CD4-positive, alpha-beta T cell treated with Interleukin-15 for 1 hour (primary cell): ENCODE measurements at places on chromosomes 7 and 10.

DNA sequence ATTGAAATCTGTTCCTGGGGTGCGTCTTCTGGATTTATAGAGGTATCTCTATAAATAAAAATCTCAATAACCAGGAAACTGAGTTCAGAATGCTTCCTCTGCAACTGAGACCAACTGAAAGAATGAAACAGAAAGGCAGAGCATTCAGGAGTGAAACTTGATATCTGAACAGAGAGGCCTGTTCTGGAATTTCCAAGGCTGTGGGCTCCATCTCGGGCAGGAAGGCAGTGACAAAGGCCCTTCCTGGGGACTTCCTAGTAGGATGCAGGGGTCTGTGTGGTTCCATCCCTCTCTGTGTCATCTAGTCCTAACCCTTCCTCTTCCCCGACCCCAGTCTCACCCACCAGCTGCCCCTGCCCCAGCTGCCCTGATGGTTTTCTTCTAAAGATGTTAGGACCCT, 52.0 kb downstream of the JCAD start:
- no peak for DNase-seq

GRCh38 chr7:108124820-108125219, 5.3 kb downstream of the LAMB4 start:
- no peak for DNase-seq

DNA sequence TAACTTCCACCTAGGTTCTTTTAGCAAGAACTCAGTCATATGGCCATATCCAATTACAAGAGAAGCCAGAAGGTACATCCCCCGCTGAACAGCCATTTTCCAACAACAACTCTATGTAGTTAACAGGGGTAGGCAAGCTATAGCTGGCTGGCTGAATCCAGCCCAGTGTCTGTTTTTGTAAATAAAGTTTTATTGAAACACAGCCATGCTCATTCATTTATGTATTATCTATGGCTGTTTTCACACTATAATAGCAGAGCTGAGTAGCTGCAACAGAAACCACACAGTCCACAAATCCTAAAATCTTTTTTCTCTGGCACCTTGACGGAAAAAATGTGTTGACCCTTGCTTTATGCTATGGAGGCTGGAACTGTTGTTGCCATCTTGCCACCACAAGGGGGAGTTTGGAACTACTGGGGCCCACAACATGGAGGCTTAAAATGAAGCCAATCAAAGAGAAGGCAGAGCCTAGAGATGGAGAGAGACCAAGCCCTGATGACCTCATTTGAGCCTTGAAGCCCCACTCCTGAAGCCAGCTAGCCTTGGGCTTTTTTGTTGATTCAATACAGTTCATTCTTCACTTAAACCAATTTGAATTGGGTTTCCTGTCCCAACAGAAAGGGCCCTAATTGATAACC, 33.3 kb upstream of the XPNPEP1 start:
- no peak for DNase-seq

DNA sequence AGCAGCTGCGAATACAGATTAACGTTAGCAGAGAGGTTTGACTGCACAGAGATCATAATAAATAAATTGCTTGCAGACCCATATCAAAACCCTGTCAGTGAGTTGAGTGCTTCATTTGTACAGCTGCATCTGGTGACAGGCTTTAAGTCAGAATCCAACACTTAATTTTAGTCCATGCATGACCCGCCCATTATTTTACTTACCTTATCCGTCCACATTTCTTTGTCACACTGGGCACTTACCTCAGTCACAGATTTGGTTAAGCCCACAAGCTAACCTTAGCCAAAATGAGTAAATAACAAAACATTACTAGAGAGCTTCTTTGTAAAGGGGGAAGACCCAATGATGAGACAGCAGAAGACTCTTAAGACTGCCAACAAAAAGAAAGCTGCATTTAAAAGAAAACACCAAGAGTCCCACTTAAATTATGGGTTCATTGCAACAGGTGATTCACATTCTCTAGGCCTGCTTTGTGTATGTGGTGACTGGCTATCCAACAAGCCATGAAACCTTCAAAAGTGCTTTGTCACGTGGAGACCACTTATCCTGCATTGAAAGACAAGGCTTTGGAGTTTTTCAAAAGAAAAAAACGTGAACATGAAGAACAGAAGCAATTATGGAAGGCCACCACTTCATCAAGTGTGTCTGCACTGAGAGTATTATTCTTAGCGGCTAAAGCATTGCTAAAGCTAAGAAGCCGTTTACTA, 32.2 kb downstream of the PHTF2 start:
- no peak for DNase-seq

DNA sequence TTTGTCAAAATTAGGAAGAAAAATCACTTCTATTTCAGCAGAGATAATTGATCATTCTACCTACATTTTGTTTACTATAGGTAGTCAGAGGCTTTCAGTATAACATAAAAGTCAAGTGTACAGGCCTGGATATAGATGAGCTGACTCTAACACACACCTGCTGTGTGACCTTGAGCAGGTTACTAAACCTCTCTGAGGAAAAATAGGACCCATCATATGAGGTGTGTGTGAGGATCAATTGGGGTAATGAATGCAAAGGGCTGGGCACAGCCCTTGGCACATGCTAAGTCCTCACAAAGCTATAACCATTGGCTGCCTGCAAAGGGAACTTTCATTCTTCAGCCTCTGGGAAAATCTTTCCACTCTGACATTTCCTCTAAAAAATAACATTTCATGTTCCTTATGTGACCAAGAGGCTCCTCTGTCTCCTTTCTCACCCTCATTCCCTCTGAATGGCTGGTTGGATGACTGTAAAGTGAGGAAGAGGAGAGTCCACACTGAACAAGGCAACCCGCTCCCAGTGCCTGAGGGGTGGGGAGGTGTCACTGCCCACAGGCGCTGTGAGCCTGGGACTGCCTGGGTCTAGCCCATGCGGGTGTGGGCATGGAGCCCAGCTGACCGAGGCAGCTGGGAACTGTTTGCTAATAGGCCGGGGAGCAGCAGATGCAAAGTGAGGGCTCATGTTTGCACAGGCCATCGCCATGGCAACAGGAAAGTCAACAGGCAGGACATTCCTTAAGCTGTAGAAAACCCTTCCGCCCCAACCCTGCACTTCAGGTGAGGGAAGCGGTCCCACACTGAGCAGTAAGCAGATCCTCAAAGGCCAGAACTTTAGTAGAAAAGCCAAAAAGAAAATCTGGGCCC, 36.8 kb downstream of the MYOF start:
- no peak for DNase-seq

- no peak for DNase-seq
Measured at GRCh38 chr10:89889606-89890005, 188.2 kb downstream of the KIF20B start.

- no peak for DNase-seq
Measured at GRCh38 chr10:104209575-104210198, 22.5 kb downstream of the CFAP43 start.

GRCh38 chr7:22597844-22598243, 97.9 kb upstream of the STEAP1B start:
- no peak for DNase-seq

GRCh38 chr10:110305767-110306451, 1.2 kb upstream of the SMNDC1 start:
- DNase-seq = peak; percentile 73

- DNase-seq = no peak
Measured at GRCh38 chr7:87038993-87039690, 20.3 kb downstream of the ELAPOR2 start.

DNA sequence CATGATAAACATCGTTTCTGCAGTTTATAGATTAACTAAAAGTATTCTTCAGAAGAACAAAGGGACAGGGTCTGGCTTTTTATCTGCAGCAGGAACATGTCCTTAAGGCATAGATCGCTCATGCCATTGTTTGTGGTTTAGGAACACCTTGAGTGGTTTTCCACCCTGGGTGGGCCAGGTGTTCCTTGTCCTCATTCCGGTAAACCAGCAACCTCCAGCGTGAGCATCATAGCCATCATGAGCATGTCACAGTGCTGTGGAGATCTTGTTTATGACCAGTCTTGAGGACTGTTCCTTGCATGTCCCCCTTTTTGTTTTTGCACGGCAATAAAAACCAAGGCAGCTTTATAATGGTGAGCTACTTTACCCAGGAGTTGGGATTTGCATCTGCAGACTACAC, 33.9 kb downstream of the STOX1 start:
- no peak for DNase-seq

- no peak for DNase-seq
Measured at GRCh38 chr7:127713006-127713405, 61.0 kb downstream of the SND1 start.

GRCh38 chr10:119824299-119824698, 48.3 kb downstream of the MCMBP start:
- DNase-seq = no peak

GRCh38 chr7:116829041-116829440, 33.3 kb upstream of the CAPZA2 start:
- no peak for DNase-seq

GRCh38 chr7:149448961-149449360, 11.9 kb downstream of the ZNF777 start:
- no peak for DNase-seq

DNA sequence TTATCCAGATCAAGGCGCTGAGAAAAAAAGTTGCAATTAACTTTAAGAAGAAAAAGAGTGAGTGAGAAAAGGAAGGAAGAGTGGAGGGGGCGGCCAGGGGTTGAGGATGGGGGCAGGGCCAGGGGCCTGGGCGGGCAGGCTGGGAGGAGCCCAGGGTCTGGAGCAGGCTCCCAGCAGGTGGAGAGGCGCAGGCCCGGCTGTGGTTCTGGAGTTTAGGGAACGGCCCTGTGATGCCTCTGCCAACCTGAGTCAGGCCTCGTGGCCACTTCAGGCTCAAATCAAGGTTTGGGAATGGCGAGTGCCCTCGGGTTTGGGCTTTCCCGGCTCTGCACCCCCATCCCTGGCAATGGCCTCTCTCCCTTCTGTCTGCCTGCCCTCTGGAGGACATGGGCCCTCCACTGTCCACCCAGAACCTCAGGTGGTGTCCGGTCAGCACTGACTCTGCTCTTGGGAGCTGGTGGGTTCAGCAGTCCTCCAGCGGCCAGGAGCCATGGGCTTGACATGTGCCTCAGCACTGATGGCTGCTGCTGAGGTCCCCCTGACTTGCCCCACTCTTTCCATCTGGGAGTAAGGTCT, 41.0 kb upstream of the EMX2 start:
- DNase-seq = no peak

- no peak for DNase-seq
Measured at GRCh38 chr7:2626498-2627117, 5.2 kb upstream of the TTYH3 start.

GRCh38 chr7:40643664-40644063, 508.9 kb downstream of the SUGCT start:
- DNase-seq = no peak

- no peak for DNase-seq
Measured at GRCh38 chr10:98861962-98862361, 373.7 kb downstream of the HPSE2 start.

- DNase-seq = no peak
Measured at GRCh38 chr10:94281654-94282053, 81.1 kb downstream of the NOC3L start.

GRCh38 chr10:43231523-43232078, 35.3 kb downstream of the RASGEF1A start:
- peak; percentile 33 for DNase-seq

DNA sequence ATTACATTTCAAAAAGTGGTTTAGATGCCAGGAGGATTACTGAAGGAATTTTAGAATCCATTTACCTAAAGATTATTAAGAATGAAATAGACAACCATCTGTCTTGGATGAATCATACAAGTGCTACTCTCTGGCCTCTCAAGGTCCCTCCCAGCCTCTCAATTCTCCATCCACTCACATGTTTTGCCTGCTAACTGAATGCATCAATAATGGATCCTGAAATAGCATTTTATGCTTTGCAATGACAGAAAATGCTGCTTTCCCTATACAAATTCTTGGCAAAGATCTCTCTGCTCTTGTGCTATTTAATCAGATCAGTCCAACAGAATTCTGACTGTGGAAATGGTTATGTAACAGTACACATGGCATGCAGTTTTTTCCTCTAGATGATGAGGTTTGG, 68.1 kb downstream of the HBP1 start:
- DNase-seq = no peak

DNA sequence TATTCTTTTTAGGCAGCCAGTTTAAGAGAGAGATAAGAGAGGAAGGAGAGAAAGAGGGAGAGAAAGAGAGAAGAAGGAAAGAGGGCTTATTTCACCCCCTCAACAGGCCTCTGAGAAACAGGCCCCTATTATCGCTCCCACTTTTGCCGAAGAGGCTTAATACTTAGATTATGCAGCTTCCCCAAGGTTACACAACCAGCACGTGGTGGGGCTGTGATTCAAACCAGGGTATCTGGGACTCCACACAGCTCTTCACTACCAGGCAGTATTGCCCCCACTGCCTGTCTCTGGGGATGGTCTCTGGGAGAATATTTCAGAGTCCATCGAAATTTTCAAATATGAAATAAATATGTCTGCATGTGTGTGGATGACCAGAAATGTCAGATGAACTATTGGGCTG, 3.0 kb downstream of the GIMAP1 start:
- no peak for DNase-seq

DNA sequence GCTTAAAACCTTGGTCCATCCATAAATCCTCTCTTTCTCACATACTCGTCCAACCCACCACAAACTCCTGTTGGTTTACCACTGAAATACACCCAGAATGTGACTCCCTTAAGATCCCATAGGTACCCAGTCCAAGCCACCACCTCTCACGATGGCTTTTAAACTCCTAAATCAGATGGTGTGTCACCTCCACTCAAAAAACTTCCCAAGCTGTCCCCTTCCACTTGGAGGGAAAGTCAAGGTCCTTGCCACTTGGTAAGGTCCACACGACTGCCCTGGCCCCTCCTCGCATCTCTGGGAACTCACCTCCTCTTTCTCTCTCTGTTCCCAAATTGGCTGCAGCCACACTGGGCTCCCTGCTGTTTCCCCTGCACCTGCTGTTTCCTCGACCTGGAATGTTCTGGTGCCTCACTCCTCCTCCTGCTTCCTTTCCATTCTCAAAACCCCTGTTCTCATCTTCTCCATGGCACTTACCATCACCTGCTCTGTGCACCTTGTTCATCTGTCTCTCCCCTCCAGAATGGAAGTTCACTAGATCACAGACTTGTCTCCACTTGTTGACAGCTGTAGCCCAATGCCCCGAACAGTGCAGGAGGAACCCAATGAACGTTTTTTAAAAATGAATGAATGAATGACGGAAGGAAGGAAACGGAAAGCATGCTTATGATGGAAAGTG, 23.0 kb downstream of the ZFAND2A start:
- DNase-seq = no peak

GRCh38 chr10:69863580-69863979, 61.9 kb downstream of the COL13A1 start:
- no peak for DNase-seq

GRCh38 chr10:52810761-52811160, 38.2 kb upstream of the MBL2 start:
- DNase-seq = no peak

- DNase-seq = no peak
Measured at GRCh38 chr7:99037327-99037940, 106.5 kb downstream of the SMURF1 start.

DNA sequence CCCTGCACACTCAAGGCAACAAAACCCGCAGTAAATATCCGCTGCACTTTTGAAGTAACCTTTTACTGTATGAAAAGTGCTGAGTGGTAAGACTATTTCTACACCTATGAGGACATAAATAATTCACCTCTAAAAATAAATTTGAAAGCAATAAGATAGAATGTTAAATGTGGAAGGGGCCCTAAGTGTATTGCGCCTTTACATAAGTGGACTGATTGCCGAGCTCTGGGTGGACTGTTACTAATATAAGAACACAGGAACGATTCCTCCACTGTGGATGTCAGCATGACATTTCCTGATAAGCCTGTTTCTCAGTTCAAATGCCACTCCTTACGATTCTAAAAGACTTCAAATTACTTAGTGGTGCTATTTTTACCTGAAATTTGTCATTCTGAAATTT, 192.0 kb upstream of the PTN start:
- DNase-seq = no peak
